ENCODE measurements at places on chromosomes 16 and 17.

- no peak for DNase-seq
These were observed 45.0 kb downstream of the MAPT start for GRCh38 chr17:45939395-45939794.

DNA sequence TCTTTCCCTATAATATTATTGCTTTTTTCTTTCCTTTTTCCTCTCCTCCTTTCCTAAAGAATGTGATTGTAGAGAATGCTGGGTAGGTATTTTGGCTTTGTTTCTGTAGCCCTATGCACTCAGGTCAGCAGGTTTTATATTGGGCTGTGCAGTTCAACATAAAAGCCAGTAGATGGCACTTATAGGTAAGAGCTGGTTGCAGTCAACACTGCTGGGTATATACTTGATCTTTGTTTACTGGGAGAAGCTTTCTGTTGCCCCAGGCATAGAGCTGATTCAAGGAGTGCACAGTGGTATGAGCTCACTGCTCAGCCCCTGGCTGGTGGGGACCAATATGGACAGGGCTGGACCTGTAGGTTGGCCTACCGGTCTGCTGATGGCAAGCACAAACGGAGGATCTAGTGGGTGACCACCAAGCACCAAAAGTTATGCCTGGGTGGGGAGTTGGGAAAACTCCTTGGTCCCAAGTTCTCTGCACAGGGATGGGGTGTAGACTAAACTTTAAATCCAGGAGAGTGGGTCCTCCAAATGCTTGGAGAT, 378.9 kb downstream of the PMP22 start:
- DNase-seq, result no peak

DNA sequence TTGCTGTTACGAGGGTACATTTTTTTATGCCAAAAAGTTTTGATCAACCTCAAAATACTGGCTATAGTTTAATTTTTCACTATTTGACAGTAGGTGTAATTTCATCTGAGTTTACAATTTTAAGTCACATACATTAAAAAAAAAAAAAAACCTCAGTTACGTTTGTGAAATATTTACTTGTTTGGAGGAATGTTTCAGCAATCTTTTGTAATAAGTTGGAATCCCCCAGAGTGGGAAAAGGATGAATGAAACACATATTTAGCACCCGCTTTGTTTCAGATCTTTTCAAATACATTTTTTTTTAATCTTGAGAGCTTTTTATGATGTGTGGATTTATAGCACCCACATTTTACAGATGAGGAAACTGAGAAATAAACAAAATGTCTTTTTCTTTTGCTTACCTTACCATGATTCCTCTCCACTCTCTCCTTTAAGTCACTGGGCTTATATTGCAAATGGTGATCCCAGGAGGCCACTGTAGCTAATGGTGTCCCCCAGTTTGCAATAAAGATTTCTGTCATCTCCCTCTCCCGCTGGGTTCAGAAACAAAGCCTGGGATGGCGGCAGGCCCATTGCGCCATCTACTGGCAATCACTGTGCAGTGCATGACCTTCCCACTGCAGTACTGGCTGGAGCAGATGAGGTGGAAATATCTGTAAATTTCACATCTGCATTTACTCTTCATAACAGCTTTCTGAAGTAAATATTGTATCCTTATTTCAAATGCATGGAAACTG, 27.7 kb downstream of the TBC1D3B start:
- peak; percentile 60 for DNase-seq

DNA sequence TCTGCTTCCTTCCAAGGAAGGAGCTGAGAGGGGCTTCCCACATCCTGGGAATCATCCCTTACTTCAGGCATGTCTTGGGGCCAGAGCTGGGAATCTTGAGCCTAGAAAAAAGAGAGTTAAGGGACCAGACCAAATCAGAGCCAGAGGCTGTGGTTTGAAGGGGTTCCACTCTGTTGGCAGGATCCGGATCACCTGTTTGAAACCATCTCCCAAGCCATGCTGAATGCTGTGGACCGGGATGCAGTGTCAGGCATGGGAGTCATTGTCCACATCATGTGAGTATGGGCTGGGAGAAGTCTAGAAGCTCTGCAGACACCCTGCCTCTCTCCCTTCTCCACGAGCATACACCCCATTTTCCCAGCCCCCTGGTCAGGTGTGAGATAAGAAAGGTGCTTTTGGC, 9.7 kb downstream of the PSMB3 start:
- DNase-seq, result no peak

GRCh38 chr16:18055411-18055916, 281.1 kb downstream of the NPIPA8 start:
- DNase-seq, result no peak

DNA sequence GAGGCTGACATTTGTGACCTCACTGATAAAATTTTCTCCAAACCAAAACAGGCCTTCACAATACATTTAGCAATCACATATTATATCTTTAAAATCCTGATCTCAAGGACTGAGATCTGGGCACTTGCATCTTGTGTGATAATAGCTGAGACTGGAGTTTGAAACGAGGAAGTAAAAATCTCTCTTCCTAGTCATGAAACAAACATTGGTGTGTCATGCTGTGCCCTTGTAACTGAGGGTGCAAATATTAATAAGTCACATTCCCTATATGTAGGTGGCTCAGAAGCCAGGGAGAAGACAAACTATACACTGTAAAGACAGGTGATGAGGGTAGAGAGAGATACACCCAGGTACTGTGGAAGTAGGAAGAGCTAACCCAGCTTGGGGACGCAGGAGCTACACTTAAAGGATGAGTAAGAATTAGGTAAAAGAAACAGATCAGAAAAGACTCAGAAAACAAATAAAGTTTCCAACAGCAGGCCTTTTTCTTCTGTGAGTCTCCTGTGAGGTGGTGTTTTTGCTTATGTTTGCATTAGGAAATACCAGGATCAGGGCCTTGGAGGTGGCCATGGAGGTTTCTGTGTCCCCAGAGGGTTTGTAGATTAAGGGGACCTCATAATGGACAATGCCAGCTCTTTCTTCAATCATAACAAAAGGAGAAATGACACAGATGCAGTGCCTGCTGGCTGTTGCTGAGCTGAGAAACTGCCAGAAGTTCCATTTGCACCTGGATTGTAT, 335.7 kb downstream of the GRIN2A start:
- no peak for DNase-seq

DNA sequence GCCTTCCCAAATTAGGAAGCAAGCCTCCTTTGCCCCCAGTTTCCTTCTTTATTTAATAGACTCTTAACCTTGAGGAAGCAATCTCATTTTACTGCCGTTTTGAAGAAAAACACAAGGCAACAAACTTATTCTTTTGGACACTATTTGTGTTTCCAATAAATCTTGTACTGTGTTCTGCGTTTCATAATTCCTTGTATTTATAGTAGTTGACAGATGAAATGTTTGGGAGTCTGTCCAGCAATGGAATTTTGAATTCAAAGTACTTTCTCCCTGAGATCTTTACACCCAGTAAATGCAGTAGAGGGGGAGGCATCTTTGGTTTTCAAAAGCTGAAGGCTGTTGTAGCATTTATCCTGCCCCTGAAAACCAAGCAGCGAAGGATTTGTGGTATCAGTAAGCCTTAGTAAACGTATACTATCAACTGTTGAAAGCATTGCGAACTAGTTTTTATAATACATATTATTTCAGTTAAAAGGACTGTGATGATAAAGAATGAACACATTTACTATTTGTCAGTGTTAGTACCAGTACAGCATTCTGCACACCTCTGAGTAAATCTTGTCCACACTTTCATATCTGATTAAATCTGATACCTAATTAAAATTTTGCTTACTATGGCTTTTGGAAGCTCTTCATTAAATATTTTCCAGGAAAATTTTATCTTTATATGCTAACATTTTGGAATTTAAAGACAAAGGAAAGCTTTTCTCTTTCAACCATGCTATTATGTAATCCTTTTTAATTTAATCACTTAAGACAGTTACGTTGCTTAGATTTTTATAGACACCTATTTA, 83.1 kb downstream of the TNRC6C start:
- no peak for DNase-seq

DNA sequence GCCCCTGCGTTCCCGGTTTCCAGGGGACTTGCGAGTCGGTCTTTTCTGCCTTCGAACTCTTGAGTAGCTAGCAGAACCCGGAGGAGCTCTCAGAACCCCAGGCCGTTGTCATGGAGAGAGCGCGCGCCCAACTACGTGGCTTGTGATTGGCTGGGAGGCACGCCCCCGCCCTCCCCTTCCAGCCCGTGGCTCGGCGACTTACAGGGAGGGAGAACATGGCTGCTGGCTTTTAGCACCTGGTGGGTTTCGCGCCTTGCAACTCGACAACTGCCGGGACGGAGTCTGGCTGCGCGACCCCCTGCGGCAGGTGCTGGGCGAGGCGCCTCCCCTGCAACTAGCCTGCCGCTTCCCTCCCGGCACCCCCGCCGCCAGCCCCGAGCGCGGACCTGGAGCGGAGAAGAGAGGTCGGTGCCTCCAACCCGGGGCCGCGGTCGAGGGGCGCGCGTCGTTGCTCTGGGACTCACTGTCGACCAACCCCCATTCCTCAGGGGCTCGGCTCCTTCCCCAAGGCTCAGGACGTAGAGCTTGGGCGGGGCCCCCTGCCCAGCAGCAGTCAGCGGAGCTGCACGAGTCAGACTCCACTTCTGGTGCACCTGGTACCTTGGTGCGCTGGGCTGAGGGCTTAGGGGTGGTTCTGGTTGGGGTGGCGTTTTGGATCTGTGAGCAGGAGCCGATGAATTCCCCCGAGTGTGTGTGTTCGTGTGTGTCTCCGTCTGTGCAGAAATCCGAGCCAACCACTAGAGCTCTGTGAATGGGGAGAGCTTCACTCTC, 9.0 kb upstream of the ZFP90 start:
- peak; percentile 84 for DNase-seq

- no peak for DNase-seq
These were observed 590.6 kb downstream of the MAF start for GRCh38 chr16:79009896-79010295.

GRCh38 chr17:17698869-17699351, 17.7 kb downstream of the RAI1 start:
- no peak for DNase-seq

DNA sequence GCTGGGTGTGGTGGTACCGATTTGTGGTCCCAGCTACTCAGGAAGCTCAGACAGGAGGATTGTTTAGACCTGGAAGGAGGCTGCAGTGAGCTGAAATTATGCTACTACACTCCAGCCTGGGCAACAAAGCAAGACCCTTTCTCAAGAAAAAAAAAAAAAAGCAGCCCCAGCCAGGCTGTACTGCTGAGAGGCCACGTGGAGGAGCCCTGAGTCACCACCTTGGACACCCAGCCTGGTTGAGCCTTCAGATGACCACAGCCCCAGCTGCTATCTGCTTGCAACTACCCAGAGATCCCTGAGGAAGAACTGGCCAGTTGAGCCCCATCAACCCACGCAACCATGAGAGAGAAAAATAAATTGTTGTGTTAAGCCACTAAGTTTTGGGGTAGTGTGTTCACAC, 23.6 kb upstream of the GPRC5C start:
- DNase-seq, result no peak

GRCh38 chr16:21666772-21667171, 3.0 kb downstream of the OTOA start:
- DNase-seq, result no peak

GRCh38 chr17:83191388-83192160, 112.2 kb downstream of the METRNL start:
- peak; percentile 0 for DNase-seq

DNA sequence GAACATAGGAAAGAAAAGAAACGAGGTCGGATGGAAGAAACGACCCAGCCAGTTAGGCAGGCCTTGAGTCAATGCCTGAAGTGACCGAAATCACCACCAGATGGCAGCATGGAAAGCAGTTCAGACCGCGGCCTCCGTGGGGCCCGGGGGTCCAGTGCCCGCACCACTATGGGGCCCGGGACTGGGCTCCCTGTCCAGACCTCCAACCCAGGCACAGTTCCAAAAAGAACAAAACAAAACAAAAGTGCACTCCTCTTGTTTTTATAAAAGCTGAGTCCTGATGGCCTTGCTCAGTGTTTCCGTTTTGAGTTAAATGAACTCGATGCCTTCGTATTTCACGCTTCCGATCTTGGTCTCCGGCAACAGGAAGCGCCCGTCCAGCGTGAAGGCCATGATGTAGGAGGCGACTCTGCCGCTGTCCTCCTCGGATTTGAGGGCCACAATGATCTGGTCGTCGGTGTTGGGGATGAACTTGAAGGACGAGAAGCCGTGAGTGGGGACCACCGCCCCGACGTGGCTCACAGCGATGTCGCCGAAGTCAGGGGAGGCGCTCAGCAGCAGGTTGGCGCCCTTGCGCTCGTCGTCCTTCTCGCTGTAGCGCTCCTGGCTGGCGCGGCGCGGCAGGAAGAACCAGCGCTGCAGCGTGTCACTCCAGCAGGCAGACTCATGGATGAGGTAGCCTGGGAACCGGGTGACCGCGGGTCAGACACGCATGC, 13.7 kb upstream of the LGALS3BP start:
- DNase-seq, result no peak

- DNase-seq, result peak; percentile 15
These were observed 51.8 kb upstream of the JPH3 start for GRCh38 chr16:87550495-87550961.

DNA sequence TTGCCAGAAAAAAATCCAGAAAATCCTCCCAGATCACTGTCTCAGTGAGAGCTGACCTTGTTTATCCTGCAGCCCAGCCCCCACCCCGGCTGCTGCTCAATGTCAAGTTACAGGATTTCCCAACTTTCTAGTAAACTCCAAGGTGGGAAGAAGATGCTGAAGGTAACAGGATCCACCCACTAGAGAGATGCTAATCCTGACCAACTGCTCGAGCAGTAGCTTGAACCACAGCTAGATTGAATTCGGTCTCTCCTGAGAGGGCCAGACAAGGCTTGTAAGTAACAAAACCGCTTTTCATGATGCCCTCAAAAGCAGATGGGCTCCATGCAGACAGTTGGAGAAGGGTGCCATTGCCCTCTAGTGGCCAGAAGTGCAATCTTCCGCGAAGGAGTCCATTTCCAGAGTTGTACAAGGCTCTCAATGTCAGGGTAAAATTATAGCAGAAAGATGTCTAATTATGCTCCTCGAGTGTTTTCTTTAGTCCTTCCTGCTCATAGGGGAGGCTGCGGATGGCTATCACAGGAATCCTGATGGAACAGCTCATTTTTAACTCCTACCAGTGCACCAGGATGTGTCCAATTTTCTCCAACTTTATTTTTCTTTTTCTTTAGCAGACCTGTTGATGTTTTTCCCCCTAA, 3.9 kb downstream of the CDH11 start:
- peak; percentile 18 for DNase-seq

DNA sequence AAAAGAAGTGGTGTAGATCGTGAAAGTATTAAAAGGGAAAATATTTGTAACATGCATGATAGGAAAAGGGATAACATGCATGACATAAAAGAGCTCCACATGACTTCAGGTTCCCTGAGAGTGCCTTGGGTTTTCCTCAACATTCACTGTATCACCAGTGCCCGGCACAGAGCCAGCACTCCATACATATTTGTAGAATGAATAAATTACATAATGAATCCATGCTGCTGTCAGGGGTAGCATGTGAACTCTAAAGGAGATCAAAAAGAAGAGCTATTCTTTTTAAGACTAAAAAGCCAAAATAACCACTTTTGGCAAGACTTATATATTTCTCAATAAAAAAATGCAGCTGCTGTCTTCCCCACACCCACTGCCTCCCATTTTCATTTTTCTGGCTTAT, 2.7 kb upstream of the ZNF594 start:
- no peak for DNase-seq

GRCh38 chr16:78321620-78322360, 222.3 kb downstream of the WWOX start:
- no peak for DNase-seq

GRCh38 chr17:4901108-4901647, 1.7 kb downstream of the CHRNE start:
- DNase-seq, result no peak

- no peak for DNase-seq
These were observed 38.0 kb downstream of the SLC5A11 start for GRCh38 chr16:24883714-24884151.
